Hematopoietic multipotent progenitor cell (in vitro differentiated cells): ENCODE measurements at places on chromosomes 11 and 22.

- no peak for DNase-seq
These were observed 16.3 kb downstream of the SCN4B start for GRCh38 chr11:118136341-118136740.

- no peak for DNase-seq
These were observed 40.1 kb upstream of the LYVE1 start for GRCh38 chr11:10608584-10608983.

DNA sequence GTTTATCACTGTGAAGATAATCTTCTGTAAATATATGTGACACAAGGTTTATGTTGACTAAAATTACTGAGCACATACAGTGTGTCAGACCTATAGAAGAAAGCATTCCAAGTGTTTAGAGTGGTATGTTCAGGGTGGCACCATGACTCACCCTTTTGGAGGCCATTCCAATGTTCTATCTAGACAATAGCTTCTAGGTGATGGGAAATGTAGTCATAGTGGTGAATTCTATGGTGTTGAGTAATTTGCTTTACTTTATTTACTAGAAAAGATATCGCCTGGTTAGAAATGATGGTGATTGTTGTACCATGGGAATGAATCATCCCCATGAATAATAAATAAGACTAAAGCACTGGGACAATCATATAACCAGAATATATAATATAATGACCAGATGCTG, 72.9 kb upstream of the OR4C15 start:
- no peak for DNase-seq

DNA sequence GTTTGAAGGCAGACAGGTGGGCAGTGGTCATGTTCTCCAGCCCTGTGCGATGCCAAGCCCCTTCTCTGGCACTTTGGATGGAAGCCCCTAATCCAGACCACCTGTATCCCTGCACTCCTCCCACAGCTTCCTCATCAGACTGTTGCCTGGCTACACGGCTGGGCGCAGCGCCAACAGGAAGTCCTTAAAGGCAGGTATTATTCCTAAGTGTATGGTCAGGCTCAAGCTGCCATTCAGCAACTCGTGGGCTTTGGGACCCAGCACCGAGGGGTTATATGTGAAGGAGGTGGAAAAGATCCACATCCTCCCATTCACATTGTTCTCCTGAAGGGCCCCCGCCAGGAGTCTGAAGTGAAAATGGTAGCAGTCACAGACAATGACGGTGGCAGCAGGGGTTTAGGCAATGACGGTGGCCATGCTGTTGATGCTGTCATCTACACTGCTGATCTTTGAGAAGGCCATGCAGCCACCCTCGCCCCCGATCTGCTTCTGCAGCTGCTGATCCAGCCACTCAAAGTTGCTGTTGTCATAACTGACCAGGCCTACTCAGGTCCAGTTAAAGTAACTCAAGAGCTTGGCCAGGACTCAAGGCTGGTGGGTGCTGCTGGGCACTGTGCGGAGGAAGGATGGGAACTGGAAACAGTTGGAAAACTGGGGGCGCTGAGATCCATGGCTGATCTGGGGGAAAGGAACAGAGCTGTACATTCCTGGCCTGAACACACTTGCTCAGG, 27.7 kb downstream of the OR6Q1 start:
- no peak for DNase-seq

- DNase-seq: peak; percentile 64
These were observed 8.1 kb downstream of the SCARF2 start for GRCh38 chr22:20429254-20430100.
